ENCODE measurements at places on chromosomes 7 and 10.

- no peak for DNase-seq
These were observed 142.1 kb upstream of the EEPD1 start for GRCh38 chr7:36010656-36011587.

GRCh38 chr10:109947111-109947920, 24.0 kb upstream of the XPNPEP1 start:
- no peak for DNase-seq

GRCh38 chr10:96712662-96713271, 7.5 kb downstream of the PIK3AP1 start:
- DNase-seq, result no peak

- DNase-seq, result no peak
These were observed 91.2 kb downstream of the LSMEM1 start for GRCh38 chr7:112571852-112572607.

DNA sequence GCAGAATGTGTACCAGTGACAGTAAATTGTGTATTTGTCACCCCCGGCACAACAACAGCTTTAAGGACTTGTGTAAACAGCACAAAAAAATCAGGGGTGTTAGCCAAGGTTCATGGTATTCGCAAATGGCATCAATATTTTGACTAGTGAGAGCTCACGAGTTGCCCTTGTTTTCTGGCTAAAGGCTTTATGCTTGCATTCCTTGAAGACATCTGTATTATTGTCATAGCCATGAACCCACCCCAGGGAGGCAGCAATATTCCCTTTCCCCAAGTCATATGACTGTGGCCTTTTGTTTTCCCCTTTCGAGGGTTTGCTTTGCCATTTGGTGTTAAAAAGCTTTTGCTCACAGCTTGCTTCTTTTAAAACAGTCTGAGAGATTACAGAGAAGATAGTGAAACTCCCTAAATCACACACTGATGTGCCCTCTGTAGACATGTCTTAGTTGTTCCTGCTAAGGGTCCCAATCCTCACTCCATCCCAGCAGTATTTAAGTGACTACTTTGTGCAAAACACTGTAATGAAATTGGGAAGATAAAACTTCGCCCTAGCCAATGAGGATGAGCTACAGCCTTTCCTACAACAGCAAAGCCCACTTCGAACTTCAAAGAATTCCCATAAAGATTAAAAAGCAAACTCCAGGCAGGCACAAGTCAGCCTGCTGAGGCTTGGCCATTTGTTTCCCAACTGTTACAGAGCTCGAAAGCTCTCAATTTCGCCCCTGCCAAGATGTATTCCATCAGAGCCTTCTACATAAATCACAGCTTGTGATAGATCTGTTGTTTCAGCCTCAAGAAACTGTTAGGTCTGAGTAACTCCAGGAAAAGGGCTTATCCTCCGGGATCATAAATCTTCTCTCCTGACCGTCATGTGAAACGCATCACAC, 172.3 kb downstream of the ADAM12 start:
- no peak for DNase-seq

- DNase-seq, result no peak
These were observed 1148.0 kb upstream of the CELF2 start for GRCh38 chr10:9869606-9870176.

DNA sequence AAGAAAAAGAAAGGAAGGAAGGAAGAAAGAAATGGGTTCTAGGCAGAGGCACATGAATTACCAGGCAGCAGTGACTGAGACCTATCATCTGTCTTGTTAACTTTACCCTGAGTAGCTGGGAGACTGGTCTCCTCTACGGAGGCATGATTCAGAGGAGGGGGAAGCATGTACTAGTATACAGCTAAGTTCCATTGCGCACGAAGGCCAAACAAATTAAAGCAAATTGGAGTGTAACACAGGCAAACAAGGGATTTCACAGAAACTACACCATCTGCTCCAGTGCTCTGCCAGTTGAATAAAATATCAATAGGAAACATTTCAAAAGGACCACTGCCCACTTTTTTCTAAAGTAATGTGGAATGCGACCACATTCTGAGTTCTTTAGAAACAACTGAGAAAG, 65.9 kb upstream of the RSU1 start:
- DNase-seq, result no peak

DNA sequence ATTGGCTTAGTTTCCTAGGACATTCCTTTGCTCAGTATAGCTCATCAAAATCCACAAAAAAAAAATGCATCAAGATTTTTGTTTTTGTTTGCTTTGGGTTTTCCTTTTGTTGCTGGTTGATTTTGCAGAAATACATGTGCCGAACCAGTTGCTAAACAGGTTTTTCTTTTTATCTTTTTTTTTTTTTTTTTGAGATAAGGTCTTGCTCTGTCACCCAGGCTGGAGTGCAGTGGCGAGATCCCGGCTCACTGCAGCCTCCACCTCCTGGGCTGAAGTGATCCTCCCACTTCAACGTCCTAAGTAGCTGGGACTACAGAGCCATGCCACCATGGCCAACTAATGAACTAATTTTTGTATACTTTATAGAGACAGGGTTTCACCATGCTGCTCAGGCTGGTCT, 8.3 kb downstream of the CSTF2T start:
- no peak for DNase-seq

DNA sequence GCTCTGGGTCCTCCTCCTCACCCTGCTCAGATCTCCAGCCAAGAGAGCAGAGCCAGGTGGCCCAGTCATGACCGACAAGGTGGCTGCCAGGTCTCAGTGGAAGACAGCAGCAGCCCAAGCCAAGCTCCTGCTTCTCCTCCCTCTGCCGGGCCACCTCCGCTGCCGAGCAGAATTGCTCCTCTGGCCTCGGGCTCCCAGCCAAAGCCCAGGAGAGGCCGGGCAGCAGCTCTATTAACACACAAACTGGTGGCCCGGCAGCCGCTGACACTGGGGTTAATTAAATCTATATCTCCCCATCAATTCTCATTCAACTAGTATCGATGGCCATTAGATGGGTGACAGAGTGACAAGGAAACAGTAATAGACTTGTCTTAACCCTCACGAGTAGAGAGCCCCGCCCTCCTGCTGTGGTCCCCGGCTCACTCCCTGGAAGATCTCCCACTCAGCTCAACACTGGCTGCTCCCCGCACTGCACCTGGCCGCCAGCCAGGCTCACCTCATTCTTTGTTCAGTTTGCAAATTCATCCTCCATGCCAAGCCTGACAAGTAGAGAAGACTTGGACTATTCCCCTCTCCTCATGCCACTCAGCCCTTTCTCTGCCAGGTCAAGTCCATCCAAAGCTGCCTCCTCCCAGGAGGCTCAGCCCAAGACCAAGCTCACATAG, 74.1 kb upstream of the UNC5B start:
- DNase-seq, result peak; percentile 70

DNA sequence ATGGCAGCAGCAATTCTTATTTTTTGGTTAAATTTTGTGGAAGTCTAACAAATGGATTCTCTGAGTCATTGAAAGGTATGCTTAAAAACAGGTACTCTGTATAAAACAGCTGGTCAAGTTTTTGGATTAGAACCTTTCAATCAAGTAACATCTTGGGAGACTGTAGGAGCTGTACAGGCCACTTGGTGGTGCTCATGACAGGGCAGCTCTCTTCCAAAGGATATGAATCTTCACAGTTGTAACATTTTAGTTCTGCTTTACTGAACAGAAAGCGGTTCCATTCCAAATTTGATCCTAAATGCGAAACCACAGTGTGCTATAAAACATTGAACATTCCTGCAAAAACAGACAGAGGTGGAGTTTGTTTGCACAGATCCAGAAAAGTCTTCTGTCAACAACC, 44.5 kb upstream of the AGR3 start:
- DNase-seq, result no peak

DNA sequence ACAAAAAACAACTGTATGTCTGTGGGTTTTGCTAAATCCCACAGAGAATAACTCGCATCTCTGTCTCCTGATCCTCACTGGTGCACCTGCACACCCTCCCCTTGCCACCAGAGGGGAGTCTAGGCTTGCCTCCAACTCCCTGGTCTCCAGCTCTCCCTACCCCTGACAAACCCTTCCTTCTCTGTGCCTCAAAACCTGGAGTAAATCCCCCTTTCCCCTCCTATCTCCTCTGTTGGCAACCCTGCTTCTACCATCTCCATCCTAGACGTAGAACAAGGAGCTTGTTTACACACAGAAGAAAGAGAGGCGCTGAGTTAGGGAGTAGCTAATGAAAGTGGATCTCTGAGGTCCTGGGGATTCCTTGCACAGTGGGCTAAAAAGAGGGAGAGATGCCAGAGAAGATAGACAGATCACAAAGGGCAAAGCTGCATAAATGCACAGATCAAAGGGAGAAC, 6.0 kb downstream of the MBLAC1 start:
- DNase-seq, result peak; percentile 43

GRCh38 chr10:111303887-111304286, 227.1 kb downstream of the ADRA2A start:
- DNase-seq, result no peak

- no peak for DNase-seq
These were observed 986 bp upstream of the FSCN3 start for GRCh38 chr7:127592550-127592949.

GRCh38 chr10:44253769-44254462, 131.0 kb downstream of the CXCL12 start:
- no peak for DNase-seq

DNA sequence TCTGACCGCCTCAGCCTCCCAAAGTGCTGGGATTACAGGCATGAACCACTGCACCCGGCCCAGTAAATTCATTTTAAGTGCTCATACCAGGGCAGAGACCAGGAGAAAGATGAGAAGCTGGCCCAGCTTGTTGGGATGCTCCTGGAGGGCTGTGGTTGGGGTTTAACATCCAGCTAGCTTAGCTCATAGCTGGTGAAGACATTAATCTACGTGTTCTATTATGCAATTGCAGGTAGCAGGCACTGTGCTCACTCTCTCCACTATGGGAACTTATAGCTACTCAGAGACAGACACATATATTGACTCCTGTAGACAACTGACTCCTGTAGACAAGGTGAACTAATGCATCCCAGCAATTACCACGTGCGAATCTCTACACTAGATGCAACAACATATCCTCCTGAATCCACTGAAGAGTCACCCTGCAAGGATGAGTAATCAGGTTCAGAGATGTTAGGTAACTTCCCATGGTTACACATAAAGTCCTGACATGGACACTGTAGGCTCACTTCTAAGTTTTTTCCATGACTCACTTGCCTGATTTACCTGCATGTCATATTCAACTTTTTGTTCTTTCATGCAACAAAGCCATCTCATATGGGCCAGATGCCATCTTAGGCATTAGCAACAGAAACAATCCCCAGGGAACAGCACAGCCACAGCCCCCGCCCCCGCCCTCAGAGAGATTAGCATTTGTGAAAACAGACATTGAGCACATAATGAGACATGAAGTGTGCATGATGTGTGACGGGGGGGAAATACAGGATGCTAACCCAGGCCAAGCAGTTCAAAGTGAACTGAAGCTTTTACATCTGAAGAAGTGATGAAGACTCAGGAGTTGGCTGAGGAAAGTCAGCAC, 37.2 kb downstream of the ERLIN1 start:
- no peak for DNase-seq

- DNase-seq, result no peak
These were observed 540.1 kb upstream of the FZD8 start for GRCh38 chr10:36182179-36182566.

GRCh38 chr7:50261593-50261992, 42.9 kb upstream of the IKZF1 start:
- DNase-seq, result no peak

GRCh38 chr7:26136831-26137230, 15.2 kb upstream of the NFE2L3 start:
- DNase-seq, result no peak

GRCh38 chr10:120455004-120455403, 2.0 kb upstream of the PLPP4 start:
- no peak for DNase-seq

GRCh38 chr10:130746311-130746710, 565.2 kb downstream of the TCERG1L start:
- DNase-seq, result no peak

GRCh38 chr10:55426138-55426537, 625.1 kb upstream of the PCDH15 start:
- no peak for DNase-seq

DNA sequence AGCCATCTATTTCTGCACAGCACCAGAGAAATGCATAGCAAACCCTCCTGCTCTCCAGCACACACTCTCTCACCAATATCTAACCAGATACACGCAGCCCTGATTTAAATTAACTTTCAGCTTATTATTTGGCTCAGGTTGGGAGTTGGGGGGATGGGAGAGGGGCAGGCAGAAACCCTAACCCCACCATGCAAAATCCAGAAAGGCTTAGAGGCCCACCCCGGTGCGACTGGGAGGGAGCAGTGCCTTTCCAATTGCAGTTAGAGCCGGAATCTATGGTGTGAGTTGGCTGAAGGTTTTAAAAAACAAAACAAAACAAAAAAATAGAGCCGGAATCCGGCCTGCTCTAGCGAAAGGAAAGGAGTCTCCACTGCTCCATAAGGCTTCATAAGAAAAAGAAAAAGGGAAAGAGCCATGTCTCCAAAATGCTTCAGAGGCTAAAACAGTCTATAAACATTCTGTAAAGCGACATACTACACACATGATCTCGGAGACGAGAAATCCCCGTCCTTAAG, 2.9 kb downstream of the IGF2BP3 start:
- no peak for DNase-seq

GRCh38 chr7:4681886-4682620, at the start of gene FOXK1:
Gene FOXK1 (plus strand): TSS chr7:4682295. CDS start chr7:4682309, 14 bp downstream.
- peak; percentile 66 for DNase-seq

DNA sequence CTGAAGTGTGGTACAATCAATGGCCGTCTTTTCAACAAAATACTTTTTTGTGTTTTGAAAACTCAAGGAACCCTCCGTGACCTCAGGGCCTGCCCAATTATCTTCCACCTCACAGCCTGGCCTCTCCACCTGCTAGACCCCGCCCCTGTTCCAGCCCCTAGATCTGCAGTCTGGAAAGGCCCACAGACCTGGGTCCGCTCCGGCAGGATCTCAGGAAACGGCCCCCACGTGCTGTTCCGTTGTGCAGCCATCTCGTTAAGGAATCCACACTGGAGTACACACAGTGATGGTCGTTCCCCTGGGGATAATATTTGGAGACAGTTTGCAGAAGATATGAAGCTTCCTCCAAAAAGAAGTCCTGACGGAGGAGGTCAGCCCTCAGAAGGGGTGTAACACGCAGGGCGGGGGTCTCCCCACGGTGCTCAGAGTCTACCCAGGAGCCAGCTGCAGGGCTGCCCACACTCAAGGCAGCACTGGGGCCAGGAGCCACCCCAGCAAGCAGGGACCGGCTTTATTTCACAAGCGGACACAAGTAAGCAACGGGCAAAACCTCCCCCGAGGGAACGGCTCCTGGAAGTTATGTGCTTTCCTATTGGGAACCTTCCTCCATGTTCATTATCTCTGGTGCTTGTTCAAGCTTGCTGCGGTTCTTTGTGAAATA, 73.4 kb downstream of the TCERG1L start:
- DNase-seq, result no peak

GRCh38 chr10:7797582-7797981, 9.6 kb downstream of the ATP5F1C start:
- DNase-seq, result no peak

DNA sequence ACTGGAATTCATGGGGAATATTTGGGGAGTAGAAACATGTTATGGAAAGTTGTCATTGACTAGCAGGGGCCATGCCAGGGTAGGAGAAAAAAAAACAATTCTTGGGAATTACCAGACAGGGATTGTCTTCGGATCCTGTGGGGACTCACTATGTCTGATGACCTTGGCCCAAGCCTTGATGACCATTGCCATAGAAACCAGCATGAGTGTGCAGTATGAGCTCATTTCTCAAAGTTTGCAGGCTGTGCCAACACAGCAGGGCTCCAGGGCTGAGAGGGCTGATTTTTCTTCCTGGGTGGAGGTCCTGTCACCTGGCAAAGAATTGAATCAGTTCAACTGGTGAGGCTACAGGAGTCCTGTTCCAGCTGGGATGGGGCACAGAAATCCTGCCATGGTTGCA, 198.3 kb downstream of the ADRA2A start:
- DNase-seq, result no peak
